ENCODE measurements at places on chromosomes 3 and 15.

GRCh38 chr3:88618021-88618645 lies 468.4 kb downstream of the C3orf38 start:
- no peak for DNase-seq

DNA sequence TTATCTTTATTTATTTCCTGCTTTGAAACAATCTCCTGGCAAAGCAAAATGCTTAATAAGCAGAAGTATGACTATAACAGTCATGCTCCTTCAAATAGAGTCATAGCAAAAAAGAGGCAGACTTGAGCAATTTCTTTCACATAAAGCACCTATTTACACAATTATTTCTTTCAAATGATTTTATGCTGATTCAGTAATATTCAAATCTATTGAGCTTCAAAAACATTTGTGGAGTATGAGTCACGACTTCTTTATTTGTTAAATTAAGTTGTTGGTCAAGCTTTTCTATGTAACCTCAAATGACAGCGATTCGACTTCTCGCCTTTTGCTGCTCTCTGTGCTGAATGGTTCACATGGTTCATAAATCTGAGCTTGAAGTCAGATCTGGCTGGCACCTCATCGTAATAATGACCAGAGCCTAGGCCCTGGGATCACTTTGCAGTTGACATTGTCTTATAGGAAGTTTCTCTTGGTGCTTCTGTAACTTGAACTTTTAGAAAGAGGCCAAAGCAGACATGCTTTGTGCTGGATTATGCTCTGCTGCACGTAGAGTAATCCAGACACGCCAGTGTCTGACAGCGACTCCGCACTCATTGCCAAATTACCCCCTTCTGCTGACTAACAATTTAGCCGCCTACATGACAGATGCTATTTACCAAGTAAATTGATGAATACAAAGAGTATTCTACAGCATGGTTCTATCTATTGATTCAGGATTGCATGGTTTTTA lies 139.0 kb downstream of the MCTP2 start:
- DNase-seq = no peak

DNA sequence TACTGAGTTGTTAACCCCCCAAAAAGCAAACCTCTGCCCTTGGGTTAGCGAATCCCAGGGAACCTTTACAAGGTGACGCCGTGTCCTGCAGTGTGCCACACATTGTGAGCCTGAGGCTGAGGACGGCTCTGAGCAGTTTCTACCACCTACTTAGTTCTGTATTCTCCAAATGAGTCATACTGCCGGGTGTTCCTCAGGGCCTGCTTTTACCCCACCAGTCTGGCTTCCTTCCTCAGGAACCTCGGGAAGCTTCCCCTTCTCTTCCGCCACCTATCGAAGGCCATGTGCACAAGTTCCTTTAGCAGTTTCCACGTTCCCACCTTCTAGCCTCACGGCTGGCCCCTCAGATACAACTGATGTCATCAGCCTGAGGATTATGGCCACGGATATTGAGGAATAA lies 384.0 kb upstream of the TPM1 start:
- no peak for DNase-seq

DNA sequence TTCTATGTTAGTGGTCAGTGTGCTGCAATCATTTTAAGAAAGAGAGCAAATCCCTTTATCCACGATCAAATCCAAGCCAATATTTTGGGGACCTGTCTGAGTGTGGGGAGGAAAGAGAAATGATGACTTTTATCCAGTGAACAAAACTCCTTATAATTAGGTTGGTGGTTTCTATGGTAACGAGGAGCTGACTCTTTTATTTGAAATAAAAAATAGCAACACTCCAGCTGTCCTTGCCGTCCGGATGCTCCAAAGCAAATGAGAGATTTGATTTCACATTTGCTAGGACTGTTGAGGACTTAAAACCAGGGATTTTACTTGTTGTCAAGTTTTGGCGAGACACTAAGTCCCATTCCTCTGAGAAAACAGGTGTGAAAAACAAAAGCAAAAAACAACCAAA lies 154.0 kb upstream of the PRICKLE2 start:
- no peak for DNase-seq

DNA sequence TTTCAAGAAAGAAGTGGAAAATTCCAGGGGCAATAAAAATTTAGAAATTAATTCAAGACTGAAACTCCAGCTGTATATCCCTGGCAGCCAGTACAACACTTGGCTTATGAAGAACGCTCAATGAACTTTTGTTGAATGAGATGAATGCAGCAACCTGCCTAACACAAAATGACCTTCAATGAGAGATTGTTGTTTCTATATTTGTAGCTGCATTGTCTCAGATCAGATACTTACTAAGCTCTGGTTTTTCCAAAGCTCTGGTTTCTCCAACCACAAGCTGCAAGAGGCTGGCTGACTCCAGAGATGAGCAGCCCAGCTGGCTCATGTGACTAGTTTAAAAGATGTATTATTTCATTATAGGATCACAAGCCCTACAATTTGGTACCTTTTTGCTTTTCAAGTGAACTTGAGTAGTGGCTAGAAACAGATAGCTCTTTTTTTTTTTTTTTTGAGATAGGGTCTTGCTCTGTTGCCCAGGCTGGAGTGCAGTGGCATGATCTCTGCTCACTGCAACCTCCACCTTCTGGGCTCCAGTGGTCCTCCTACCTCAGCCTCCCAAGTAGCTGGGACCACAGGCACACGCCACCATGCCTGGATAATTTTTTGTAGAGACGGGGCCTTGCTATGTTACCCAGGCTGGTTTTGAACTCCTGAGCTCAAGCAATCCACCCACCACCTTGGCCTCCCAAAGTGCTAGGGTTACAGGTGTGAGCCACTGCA lies 57.4 kb downstream of the UMPS start:
- no peak for DNase-seq

GRCh38 chr3:109874896-109875708 lies 537.8 kb upstream of the DPPA4 start:
- no peak for DNase-seq

- no peak for DNase-seq
Observed at GRCh38 chr15:36361351-36361870, 218.0 kb upstream of the CDIN1 start.

DNA sequence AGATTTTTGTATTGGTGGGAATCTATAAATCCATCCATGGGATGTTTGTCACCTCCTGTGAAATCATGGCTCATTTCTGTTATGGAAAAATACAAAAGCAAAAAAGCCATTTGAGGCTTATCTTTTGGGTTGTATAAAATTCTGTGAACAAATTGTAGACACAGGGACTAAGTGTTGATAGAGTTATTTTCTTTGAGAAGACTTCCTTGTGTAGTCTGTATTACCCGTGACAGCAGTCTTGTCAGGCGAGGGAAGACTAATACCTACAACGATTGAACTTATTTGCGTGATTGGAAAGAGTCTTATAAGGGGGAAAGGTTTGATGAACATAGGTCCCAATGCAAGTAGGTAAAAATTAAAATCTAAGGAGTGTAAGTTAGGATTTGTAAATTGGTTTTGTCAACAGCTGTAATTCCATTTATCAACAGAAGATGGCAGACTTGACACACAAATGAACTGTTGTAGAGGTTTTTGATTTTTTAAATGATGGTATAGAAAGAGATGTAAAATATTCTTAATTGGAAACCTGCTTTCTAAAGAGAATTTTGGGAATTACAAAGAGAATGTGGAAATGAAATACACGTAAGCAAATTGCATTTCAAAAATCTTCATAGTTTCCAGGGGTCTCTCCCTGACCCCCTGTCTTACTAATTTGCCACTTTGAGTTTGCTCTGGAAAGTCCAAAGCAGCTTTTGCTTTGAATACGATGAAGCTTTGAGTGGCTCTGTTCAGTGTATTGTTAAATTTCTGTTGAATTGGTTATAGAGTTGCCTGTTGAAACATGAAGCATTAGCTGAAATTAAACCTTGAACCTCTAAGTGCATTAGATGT lies 33.2 kb downstream of the SLC25A26 start:
- no peak for DNase-seq

DNA sequence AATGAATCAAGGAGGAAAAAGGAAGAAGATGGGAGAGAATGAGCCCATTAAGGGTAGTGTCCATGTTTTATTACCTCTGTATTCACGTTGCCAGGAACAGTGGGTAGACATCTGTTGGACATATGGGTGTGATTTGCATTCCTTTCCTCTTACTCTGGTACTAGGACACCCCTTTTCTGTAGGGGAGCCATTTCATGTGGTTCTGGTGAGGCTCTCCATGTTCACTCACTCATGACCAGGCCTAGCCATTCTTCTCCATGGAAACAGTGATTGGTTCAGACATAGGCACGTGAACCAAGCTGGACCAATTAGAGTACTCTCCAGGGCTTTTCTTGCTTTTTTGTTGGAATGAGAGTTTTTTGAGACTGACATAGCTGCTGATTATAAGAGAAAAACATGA lies 39.6 kb upstream of the PDCD6IP start:
- no peak for DNase-seq

DNA sequence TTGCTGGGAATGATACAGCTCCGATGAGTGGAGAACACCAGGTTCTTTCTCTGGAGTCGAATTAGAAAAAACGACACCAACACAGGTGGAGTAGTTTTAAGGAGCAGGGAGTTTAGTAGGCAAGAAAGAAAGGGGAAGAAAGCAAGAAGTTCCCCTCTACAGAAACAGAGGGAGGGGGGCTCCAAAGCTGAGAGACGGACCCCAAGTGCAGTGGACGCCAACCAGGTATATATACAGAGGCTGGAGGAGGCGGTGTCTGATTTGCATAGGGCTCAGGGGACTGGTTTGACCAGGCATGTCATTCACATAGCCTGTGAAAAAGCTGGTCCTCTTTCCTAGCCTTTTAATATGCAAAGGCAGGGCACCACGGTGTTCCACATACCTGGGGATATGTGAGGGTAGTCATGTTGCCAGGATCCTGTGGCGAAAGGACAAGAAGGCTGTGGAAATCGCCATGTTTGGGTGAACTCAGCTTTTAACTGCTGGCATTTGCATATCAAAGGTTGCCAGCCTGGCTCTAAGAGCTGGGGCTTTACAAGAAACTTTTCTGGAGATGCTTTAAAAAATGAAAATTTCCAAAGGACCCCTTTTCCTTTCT lies 887.4 kb upstream of the EPHA6 start:
- no peak for DNase-seq

DNA sequence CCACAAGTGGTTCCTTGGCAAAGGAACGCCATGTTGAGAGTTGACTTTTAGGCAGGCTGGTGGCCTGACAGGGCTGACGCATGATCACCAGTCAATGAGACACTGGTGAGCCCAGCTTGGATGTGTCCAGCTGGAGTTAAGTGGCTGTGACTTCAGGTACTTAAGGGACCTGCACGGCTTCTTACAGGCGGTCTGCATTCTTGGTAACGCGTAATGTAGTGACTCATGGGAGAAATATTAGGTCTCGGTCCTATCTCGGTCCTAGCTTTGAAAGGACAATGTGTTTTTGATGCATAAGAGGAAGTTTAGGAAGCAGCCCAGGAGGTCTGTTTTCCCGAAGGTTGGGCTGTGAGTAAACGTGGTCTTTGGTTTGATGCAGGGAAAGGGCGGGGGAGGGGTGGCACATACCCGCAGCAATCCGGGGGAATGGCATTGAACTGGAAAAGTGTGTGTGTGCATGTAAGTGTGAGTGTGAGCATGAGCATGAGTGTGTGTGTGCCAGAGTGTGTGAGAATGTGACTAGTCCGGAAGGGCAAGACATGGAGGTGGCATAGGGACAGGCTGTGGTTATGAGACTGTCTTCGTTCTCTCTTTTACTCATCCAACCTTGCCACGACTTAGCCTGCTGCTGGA lies 55.3 kb downstream of the FAM43A start:
- no peak for DNase-seq

DNA sequence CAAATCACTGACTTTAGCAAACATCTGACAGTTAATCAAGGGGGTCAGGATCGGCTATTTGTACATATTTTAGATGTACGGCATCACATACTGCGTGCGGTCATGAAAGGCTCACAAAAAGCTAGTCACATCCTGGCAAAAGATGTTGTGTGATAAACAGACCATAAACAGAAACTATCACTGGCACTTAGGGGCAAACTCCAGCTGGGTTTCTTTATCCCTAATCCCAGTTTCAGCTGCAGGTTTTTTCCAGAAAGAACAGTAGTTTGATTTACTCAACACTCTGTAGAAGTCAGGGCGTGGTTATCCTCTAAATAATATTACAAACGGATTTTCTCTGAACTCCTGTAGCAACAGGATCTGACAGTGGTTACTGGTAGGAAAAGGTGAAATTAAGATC lies 112.4 kb upstream of the BHLHE40 start:
- DNase-seq = no peak

- DNase-seq = no peak
Observed at GRCh38 chr15:62616746-62617145, 425.8 kb upstream of the TPM1 start.

DNA sequence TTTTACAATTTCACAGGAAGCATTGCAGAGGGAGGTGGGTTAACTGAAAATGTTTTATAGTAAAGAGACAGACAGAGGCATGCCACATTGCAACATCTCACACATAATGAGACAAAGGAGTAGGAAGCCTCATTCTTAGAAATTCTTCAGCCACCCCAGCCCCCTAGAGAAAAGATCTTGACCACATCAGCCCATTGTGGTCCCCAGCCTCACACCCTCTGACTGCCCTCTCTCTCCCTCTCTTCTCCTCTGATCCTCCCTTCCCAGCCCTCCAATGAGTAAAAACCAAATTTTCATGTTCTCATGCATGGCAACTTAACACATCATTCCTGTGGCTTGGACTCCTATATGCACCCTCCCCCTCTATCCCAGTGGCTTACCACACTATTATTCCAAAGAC lies 174.1 kb downstream of the UACA start:
- no peak for DNase-seq

GRCh38 chr3:175266478-175266877 lies 407.3 kb downstream of the NAALADL2 start:
- DNase-seq = no peak
